ENCODE measurements at places on chromosomes 2 and 18. TPM values are rescaled to one million over a fixed set of nuclear protein-coding genes. Genes with fewer than 3 reads are reported as not detected.

Gene HOXD12
- not detected for polyA plus RNA-seq

Gene TTC27
- 14.4 TPM for polyA plus RNA-seq

Gene DNAJC5G
- polyA plus RNA-seq = not detected

Gene LAMA1
- polyA plus RNA-seq = 0.11 TPM

- H3K27ac ChIP-seq = no peak overlapping the region
- H3K4me3 ChIP-seq = no peak overlapping the region
- no peak for DNase-seq
- no peaks in the 10 kb centered on the region for H3K27me3 ChIP-seq
- H3K36me3 ChIP-seq = no peaks in the 10 kb centered on the region
Observed at GRCh38 chr18:58772161-58772560, 92.5 kb upstream of the ZNF532 start.

GRCh38 chr2:174153757-174154680, 94.3 kb downstream of the OLA1 start:
- DNase-seq = no peak
- no peaks in the 10 kb centered on the region for H3K27me3 ChIP-seq
- peaks cover 5% of the 10 kb centered on the region for H3K4me1 ChIP-seq

DNA sequence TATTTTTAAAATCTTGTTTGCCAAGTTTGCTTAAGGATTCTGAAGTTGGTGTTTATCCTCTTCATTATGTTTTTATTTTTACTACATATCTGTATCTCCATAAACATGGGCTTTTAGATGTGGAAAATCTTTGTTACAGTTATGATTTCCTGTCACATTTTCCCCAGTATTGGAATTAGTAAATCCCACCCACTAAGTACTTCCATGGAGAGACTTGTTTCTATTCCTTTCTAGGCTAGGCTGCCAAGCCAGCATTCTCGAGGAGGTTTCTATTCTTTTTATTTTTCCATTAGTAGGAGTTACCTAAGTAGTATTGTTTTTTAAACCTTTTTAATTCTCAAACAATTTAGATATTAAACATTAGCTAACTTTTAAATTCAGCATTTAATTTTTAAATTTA, 22.1 kb downstream of the PKP4 start:
- no peaks in the 10 kb centered on the region for H3K27me3 ChIP-seq
- H3K27ac ChIP-seq = no peak overlapping the region
- H3K4me3 ChIP-seq = no peak overlapping the region
- no peak for DNase-seq
- H3K4me1 ChIP-seq = no peaks in the 10 kb centered on the region

- no peaks in the 10 kb centered on the region for H3K36me3 ChIP-seq
- H3K27ac ChIP-seq = no peak overlapping the region
Observed at GRCh38 chr2:114507744-114508143, 65.3 kb downstream of the DPP10 start.

DNA sequence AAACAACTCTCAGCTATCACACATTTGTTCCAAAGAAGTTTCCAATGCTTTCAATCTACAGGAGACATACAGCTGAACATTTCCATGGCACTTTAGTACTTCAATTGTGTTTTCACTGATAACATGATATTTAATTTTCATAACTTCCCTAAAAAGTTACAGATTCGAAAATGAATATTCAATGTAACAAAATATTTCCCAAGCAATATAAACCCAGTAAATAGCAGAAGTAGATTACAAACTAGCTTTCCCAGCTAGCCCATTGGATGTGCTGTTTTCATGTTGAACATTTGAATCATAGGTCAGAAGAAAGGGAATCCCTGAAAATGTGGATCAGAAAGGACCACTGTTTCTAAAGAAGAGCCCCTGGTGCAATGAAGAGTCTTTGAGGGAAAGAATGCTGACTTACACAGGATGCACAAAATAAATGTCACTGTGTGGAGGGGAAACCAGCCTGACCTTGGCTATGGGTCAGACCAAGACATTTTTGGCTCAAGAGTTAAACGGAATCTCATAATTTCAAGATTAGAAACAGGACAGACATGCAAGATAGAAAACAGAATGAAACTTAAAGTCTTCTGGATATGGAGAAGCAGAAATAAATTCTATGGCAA, 22.5 kb downstream of the CYTIP start:
- no peaks in the 10 kb centered on the region for H3K4me1 ChIP-seq
- DNase-seq = no peak
- no peak overlapping the region for H3K27ac ChIP-seq
- H3K27me3 ChIP-seq = no peaks in the 10 kb centered on the region
- no peaks in the 10 kb centered on the region for H3K36me3 ChIP-seq

- H3K4me1 ChIP-seq = no peaks in the 10 kb centered on the region
- H3K36me3 ChIP-seq = no peaks in the 10 kb centered on the region
- no peaks in the 10 kb centered on the region for H3K27me3 ChIP-seq
- no peak overlapping the region for H3K27ac ChIP-seq
- H3K4me3 ChIP-seq = no peak overlapping the region
Observed at GRCh38 chr18:74299746-74300145, 8.0 kb upstream of the CYB5A start.

DNA sequence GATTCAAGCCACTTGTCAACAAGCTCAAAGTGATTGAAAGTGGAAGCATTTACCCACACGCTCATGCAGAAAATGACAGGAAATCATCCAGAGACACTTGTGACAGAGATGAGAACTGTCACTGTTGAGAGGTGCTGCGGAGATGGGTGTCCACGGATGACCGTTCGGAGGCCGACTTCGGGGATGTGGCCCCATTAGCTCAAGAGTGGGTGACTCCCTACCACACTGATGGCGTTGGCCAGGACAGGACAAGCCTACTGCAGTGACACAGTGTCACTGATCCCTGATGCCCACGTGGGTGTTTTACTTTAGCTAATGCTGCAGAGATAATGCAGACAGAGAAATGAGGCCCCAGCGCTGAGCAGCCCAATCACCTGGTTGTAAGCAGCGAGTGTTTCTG, 81.5 kb upstream of the YWHAQ start:
- H3K4me1 ChIP-seq = no peaks in the 10 kb centered on the region
- no peak overlapping the region for H3K27ac ChIP-seq
- DNase-seq = no peak
- H3K36me3 ChIP-seq = no peaks in the 10 kb centered on the region
- no peak overlapping the region for H3K4me3 ChIP-seq
- no peaks in the 10 kb centered on the region for H3K27me3 ChIP-seq

DNA sequence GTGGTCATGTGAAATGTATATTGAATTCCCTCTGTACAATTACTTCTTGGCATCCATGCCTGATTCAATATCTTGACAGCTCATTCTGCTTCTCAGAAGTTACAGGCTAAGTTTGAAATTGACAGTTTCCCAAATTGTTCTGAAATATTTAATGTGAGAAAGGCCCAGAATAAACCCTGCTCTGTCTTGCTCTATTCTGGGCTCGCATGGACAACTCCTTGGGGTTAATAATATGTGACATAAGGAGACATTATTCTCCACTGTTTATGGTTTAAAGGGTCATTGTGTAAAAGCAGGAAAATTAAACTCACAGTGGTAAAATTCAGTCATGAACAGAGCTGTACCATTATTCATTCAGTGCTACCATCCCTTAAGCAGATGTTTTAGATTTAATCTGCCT, 160.7 kb upstream of the CNTNAP5 start:
- H3K4me1 ChIP-seq = no peaks in the 10 kb centered on the region
- H3K27ac ChIP-seq = no peak overlapping the region
- no peaks in the 10 kb centered on the region for H3K36me3 ChIP-seq
- no peak for DNase-seq
- H3K27me3 ChIP-seq = no peaks in the 10 kb centered on the region

DNA sequence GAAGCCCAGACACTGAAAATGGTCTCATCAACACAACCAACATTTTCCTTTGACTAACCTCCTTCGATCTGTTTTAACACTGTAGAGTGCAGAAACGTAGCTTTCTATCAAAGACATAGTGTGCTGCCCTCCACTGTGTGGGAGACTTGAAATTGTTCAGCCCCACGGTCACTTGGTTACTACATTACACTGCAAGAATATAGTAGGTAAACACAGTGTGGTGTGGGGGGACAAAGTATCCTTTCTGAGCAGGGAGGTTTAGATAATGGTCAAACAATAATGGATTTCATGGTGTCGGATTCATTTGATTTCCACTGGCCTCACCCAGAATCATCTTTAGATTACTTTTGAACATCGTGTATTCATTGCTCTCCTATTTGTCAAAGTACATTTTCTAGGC, 181.0 kb downstream of the ERBB4 start:
- no peaks in the 10 kb centered on the region for H3K27me3 ChIP-seq
- no peak for DNase-seq
- peaks cover 7% of the 10 kb centered on the region for H3K4me1 ChIP-seq
- H3K4me3 ChIP-seq = no peak overlapping the region
- no peak overlapping the region for H3K27ac ChIP-seq
- H3K36me3 ChIP-seq = no peaks in the 10 kb centered on the region

- H3K4me3 ChIP-seq = no peak overlapping the region
- H3K36me3 ChIP-seq = no peaks in the 10 kb centered on the region
- H3K27ac ChIP-seq = no peak overlapping the region
- H3K4me1 ChIP-seq = no peaks in the 10 kb centered on the region
- H3K27me3 ChIP-seq = no peaks in the 10 kb centered on the region
Observed at GRCh38 chr2:141766225-141766624, 364.6 kb downstream of the LRP1B start.

- H3K4me3 ChIP-seq = no peak overlapping the region
- H3K27me3 ChIP-seq = no peaks in the 10 kb centered on the region
- no peaks in the 10 kb centered on the region for H3K36me3 ChIP-seq
- no peak for DNase-seq
Observed at GRCh38 chr18:45482286-45482685, 133.0 kb upstream of the SLC14A2 start.

GRCh38 chr2:84891355-84892010, 10.6 kb upstream of the TRABD2A start:
- no peaks in the 10 kb centered on the region for H3K27me3 ChIP-seq
- no peaks in the 10 kb centered on the region for H3K4me1 ChIP-seq
- H3K36me3 ChIP-seq = no peaks in the 10 kb centered on the region
- H3K27ac ChIP-seq = no peak overlapping the region
- H3K4me3 ChIP-seq = no peak overlapping the region

GRCh38 chr2:54262015-54262765, 6.2 kb upstream of the TSPYL6 start:
- H3K27me3 ChIP-seq = no peaks in the 10 kb centered on the region
- H3K4me3 ChIP-seq = no peak overlapping the region
- no peak overlapping the region for H3K27ac ChIP-seq
- peaks cover 3% of the 10 kb centered on the region for H3K4me1 ChIP-seq
- DNase-seq = peak; percentile 67
- H3K36me3 ChIP-seq = no peaks in the 10 kb centered on the region

- no peak overlapping the region for H3K4me3 ChIP-seq
- H3K36me3 ChIP-seq = no peaks in the 10 kb centered on the region
- H3K27me3 ChIP-seq = no peaks in the 10 kb centered on the region
- peak; percentile 55 for DNase-seq
- no peaks in the 10 kb centered on the region for H3K4me1 ChIP-seq
Observed at GRCh38 chr2:31386648-31387047, 27.9 kb downstream of the XDH start.

- H3K27ac ChIP-seq = no peak overlapping the region
- H3K36me3 ChIP-seq = peaks cover 76% of the 10 kb centered on the region
- DNase-seq = no peak
- no peak overlapping the region for H3K4me3 ChIP-seq
- no peaks in the 10 kb centered on the region for H3K27me3 ChIP-seq
Observed at GRCh38 chr2:9390991-9391390, 32.3 kb downstream of the ITGB1BP1 start.

Measured in SK-N-SH (cell line).